Mesenteric fat pad (tissue), 1 donor: ENCODE measurements at places on chromosomes 3 and 15. TPM values are rescaled to one million over a fixed set of nuclear protein-coding genes. Genes with fewer than 3 reads are reported as not detected.

Gene ROBO1
- 7.1 TPM for total RNA-seq

DNA sequence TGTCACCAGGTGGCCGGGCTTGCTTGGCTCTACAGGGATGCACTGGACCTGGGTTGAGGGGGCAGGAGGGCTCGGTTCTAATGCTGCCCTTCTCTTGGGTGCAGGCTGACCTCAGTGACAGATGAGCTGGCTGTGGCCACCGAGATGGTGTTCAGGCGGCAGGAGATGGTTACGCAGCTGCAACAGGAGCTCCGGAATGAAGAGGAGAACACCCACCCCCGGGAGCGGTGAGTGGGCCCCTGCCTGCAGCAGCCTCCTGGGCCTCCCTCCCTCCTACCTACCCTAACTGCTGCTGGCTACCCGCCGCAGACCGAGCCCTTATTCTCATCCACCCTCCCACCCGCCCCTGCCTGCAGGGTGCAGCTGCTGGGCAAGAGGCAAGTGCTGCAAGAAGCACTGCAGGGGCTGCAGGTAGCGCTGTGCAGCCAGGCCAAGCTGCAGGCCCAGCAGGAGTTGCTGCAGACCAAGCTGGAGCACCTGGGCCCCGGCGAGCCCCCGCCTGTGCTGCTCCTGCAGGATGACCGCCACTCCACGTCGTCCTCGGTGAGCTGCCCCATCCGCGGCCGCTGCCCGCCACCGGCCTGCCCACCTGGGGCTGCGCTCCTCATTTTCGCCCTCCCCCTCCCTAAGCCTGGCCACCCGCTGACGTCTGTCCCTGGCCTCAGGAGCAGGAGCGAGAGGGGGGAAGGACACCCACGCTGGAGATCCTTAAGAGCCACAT is 5.6 kb downstream of the FES start:
- DNase-seq: no peak

DNA sequence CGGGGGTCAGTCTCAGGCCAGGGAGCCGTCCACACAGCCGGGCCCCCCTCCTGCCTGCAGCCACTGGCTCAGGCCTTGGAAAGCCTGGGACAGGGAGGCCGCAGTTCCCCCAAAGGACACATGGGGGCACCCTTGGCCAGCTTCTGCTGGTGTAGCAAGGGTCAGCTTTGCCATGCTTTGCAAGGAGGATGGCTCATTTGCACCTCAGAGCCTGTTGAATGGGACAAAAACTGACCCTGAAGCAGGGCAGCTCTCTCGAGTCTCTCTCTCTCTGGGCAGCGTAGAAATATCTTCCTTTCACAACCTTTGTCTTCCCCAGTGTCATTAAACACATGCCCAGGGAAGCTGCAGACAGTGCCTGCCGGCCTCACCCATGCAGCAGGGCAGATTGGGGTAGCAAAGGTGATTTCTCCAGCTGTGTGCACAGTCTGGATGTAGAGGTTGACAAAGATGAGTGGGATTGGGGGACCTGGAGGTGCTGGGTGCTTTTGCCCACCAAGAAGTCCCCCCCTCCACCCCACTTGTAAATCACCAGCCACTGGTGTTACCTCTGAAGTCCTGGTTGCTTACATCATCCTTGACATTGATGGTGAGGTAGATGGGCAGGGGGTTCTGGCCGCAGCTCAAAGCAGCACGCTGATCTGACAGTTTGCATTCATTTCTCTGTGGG is 17.4 kb upstream of the EHD4 start:
- DNase-seq: peak; percentile 94

- DNase-seq: no peak
These were observed 32.3 kb downstream of the CACNA1D start for GRCh38 chr3:53526704-53527055.

DNA sequence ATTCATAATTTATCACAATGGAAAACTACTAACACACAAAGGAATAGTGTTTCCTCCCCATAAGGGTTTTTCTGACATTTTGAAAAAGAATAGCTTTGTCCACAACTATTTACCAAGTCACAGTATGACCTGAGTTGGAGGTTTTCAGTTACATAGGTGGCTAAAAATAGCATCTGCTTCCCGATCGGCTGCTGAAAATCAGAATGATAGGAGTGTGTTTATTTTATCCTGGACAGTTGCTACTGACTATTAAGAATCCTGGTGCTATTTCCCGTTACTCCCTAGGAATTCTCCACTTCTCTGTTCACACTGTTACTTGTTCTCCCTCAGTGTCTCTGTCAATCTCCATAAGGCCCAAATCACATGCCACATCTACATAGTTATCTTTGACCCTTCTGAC is 353.9 kb upstream of the RARB start:
- no peak for DNase-seq
